Activated T-cell treated with anti-CD3 and anti-CD28 coated beads, Interleukin-2, amount 50 U/mL, for 24 hours (primary cell): ENCODE measurements at places on chromosomes 7 and 10.

DNA sequence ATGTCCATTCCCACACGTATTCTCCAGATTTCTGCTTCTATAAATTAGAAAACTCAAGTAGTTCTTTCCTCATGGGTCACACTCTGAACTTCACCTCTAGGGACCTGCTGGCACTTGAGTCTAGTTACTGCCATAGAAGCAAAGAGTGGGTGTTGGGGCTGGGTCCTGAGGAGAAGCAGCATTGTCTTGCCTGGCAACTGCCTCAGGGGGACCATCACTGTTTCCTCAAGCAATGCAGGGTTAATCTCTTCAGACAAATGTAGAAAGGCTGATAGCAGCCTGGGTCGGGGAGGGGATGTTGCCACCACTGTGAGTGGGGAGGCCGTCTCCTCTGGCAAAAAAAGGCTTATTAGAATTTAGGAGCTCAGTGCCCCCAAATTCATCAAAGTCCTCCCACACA lies 20.2 kb upstream of the PAPSS2 start:
- no peak for DNase-seq

DNA sequence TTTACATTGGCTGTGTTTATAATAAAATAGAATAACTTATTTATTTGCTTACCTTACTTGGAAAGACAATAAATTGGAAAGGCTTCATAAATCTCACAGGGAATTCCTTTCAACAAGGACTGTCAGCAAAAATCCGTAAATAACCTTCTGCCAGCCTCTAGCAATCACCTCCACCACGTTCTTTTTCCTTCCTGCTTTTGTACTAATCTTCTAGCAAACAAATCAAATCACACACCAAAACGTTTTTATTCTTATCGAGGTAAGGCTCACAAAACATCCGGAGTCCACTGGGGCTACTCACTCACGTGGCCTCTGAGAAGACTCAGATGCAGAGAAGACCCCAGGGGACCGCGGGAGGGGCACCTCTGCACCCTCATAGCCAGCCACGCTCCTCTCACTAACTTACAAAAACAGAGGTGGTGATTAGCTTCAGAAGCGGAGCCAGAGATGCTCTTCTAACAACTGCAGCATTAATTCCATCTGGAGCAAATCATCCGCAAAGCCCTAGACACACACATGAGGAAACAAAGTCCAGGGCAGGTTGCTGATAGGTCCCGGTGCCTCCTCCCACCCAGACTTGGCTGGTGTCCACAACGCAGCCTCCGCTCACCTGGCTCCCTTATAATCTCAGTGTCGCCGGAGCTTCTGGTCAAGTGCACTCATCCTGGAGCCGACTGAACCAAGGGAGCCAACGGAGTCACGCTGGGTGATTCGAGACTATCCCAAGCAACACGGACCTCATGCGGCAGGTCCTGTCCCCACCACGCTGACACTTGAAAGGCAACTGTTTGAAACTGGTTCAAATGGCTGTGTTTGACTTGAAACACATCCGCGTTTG lies 22.5 kb downstream of the CTBP2 start:
- DNase-seq, result no peak

- DNase-seq, result no peak
These were observed 353.6 kb downstream of the GALNT17 start for GRCh38 chr7:71485586-71485985.

- DNase-seq, result no peak
These were observed 17.6 kb downstream of the SEC24C start for GRCh38 chr10:73761781-73762180.

DNA sequence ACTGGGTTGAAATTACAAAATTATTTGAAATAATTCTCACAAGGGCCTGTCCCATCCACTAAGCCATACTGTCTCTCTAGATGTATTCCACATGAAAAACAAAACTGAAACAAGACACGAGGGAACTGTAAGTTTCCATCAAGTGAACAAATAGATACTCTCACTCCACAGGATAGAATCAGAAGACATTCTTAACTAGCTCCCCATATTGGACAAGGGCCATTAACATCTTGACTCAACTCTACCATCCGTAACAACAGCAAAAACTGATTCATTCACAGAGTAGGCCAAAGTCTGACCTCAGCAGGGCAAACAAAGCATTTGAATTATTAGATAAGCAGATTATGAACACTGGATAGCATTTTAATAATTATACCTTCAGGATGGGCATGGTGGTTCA lies 29.1 kb downstream of the UBE2H start:
- no peak for DNase-seq

GRCh38 chr7:20438248-20438647 lies 107.5 kb downstream of the ITGB8 start:
- DNase-seq, result no peak

DNA sequence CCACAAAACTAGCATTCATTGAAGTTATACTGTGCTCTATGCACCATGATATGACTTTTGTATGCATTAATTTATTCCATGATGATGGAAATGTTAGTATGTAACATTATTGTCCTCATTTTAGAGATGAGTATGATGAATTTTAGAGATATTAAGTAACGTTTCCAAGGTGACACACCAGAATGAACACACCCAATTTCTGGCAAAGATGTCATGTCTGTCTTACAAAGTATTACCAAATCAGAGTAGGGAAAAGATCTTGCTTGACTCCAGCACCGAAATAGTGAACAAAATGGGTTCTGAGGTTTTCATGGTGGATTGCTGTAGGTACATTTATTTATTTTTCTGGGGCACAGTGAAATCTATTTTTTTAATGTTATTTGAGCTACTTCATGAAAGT lies 33.8 kb upstream of the COL1A2 start:
- no peak for DNase-seq

GRCh38 chr7:128783143-128783861 lies 7.7 kb upstream of the OPN1SW start:
- DNase-seq, result no peak

- DNase-seq, result no peak
These were observed 59.9 kb upstream of the TM9SF3 start for GRCh38 chr10:96646751-96647166.

DNA sequence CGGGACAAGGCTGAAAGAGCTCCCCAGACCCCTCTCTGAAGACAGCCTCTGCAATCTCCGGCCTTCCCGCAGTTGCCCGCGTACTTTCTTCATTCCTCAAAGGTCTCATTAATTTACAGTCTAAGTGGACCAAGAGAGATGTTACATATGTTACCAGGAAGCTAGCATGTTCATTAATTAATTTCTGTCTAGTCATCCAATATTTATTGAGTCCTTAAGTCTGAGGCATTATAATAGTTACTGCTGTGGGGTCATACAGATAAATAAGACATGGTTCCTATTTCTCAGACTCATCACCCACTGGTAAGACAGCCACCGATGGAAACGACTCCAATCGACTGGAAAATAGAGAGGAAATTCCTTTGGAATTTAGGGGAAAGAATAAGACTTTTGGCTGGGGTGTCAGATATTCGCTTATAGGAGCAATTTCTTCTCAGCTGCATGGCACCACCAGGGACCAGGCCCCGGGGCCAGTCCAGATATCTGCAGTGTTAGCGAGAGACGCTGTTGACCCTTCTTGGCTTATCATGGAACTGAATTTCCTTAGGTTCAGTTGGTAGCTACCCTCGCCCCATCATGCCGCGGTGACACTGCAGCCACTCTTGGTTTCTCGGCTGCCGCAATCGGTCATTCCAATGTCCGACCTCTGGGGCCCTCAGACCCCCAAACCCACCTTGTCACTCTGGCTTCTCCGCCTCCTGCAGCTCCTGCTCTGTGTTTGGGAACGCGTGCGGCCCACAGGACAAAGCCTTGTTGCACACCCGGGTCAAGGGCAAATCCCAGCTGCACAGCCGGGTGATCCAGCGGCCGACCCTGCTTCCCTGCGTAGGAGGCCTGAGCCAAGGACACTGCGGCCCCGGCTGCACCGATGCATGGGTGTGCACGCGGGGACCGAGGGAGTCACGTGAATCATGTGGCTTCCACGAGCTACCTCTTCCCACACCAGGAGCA lies 383.2 kb downstream of the DNAJB6 start:
- no peak for DNase-seq

- no peak for DNase-seq
These were observed 35.2 kb downstream of the GPAM start for GRCh38 chr10:112148331-112148730.

- no peak for DNase-seq
These were observed 106.3 kb downstream of the C10orf105 start for GRCh38 chr10:71613261-71613777.

GRCh38 chr10:34957531-34957930 lies 132.6 kb downstream of the CUL2 start:
- DNase-seq, result no peak

GRCh38 chr7:149423449-149424110 lies 37.3 kb downstream of the ZNF777 start:
- DNase-seq, result no peak

- no peak for DNase-seq
These were observed 39.6 kb upstream of the HSPB1 start for GRCh38 chr7:76262683-76263402.

- DNase-seq, result no peak
These were observed 36.2 kb downstream of the WASL start for GRCh38 chr7:123712619-123713018.

DNA sequence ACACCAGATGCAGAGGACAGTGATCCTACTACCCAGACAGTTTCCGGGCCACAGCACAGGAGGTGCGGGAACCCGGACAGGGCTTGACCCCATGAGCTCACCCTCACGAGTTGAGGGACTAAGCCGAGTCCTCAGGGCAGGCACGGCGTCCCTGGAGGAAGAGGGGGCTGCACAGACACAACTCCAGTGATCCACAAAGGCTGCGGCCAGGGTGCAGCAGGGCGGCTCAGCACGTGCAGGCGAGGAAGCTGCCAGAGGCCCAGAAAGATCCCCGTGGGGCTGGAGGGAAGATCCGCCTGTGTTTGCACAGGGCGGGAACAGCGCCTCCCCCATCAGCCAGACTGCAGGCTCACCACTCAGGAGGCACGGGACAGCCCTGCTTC lies 45.9 kb upstream of the TMEM72 start:
- DNase-seq, result no peak
